T-helper 2 cell (primary cell): ENCODE measurements at places on chromosomes 11 and 22.

GRCh38 chr11:77353131-77353530 is 51.6 kb upstream of the GDPD4 start:
- DNase-seq, result no peak

- DNase-seq, result no peak
Measured at GRCh38 chr22:41681616-41682015, 7.1 kb downstream of the SNU13 start.

GRCh38 chr11:126288237-126288636 is 5.3 kb downstream of the TIRAP start:
- DNase-seq, result no peak

DNA sequence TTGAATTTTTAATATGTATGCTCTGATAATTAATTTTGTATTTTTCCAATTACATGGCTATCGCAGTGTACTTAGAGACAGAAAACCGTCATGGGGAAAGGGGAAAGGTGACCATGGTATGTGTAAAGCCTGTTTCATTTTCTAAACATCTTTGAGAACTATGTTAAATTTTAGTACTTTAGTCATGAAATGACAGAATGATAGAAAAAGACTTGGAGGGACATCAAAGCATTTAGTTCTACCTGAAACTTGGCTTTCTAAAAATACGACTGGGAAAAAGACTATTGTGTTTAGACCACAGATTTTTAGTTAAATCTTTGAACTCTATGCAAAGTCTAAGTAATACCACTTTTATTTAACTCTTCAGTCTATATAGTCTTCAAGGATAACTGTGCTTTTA is 54.1 kb downstream of the MAML2 start:
- DNase-seq, result no peak

GRCh38 chr11:17876827-17877226 is 136.0 kb downstream of the SERGEF start:
- DNase-seq, result no peak

DNA sequence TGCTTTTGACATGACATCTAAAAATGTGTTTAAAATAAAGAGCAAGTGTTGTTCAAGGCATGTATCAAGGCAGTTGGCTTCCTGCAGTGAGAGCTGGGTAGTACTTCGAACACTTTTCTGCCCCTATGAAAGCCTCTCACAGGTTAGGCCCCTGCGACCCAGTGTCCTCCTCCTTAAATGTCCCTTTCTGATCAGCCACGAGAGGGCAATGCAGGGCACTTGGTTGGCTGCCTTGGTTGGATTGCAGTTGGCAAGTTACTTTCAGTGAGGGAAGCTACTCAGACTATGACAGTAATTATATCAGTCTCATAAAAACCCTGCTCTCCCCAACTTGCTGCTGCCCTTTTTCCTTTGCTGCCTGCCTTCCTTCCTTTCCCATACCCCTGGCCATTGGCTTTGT is 743.8 kb downstream of the NTM start:
- no peak for DNase-seq

DNA sequence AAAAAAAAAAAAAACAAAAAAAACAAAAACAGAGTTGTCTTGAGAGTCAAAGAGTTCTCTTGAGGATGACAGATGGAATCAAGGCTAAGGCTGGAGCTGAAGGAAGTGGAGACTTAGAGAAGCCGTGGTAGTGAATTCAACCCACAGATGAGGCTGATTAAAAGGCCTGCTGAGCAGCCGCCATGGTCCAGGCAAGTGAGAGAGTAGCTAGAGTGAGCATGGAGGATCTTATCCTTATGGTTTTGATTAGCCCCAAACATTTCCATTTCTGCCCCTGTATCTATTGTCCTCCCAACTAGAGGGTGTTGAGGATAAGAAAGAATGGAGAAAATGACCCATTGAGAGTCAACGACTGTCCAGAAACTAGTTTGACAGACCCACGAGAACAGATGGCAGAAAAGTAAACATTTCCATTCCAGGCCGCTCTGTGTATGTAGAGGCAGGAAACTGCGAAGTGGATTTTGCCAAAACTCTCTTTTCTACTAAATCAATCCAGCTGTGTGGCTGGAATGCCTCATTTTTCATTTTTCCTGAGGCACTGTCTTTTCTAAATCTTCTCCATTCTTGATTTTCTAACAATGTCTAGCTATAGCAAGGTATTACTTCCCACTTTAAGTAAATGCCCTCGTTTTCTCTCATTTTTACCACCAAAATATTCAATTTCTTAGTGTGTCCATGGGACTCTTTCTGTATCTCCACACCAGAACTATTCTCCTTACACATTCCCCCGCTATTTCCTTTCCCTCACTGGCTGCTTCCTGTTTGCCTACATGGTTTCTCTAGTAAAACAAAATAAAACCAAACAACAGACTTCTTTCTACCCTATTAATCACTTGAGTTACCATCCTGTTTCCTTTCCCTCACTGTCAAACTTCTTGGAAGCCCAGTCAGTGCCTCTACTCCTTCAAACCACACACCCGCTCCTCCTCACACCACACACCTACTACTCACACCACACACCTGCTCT is 5.4 kb upstream of the MMP8 start:
- DNase-seq, result no peak

DNA sequence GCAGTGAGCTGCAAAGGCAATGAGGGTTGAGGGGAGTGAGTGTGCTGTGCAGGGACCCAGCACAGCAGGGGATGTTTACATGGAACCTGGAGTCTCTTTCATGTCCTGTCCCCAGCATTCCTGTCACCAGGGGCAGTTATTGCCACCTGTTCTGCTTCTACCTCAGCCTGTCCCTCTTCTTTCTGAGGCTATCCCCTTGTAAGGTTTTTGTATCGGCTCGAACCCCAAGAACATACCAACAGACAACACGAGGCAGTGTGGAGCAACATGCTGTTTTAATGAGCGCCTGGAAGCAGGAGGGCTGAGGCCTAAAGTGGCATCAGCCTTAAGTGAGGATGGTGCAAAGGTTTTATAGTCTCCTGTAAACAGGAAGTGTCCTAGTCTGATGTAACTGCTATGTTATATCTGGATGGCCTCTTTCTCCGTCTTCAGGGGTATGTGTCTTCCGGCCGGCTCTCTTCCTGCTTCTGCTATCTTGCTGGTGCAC is 3.9 kb downstream of the SCGB2A2 start:
- no peak for DNase-seq

- no peak for DNase-seq
Measured at GRCh38 chr22:31872209-31872608, 72.1 kb upstream of the YWHAH start.

DNA sequence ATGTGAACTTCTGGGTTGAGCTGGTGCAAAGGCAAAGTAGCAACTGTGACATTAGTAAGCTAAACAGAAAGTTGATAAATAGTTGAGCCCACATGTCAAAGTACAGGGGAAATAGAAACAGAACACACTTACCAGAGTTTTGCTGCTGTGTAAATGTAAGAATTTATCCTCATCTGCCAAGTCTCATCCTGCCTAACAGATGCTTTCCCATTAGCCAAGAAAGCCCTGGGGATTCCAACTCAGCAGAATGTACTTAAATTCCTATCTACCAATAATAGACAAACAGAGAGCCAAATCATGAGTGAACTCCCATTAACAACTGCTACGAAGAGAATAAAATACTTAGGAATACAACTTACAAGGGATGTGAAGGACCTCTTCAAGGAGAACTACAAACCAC is 7.3 kb upstream of the OR51A2 start:
- no peak for DNase-seq

DNA sequence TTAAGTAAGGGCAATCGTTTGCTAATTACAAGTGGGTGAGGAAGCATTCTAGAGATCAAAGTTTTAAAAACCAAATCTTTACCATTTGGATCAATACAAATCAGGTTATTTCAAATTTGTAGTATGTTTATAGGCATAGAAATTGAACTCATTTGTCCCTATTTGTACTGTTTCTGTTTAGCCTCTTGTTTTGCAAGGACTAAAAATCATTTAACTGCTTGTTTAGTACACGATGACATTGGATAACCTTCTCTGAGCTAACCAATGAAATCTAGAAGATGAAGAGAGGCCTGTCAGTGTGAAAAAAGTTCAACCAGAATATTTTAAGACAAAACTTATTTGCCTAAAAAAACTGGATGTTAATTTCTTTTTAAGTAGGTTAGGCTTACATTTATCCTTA is 40.0 kb downstream of the ZC3H12C start:
- DNase-seq, result no peak

GRCh38 chr11:79353706-79354105 is 87.1 kb downstream of the TENM4 start:
- no peak for DNase-seq

- no peak for DNase-seq
Measured at GRCh38 chr11:47852053-47852452, 3.9 kb upstream of the NUP160 start.

DNA sequence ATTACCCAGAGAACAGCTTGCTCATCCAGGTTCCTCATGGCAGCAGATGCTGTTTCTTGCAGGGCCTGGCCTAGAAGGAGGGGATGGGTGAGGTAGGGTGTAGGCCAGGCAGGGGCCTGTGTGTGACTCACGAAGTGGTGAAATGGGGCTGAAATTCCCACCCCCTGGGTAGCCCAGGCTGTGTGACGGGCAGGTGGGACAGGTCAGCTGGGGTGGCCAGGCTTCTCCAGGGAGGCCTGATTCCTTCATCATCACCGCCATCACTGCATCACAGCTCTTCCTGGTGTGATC is 83.2 kb downstream of the CACNA1I start:
- DNase-seq, result no peak

GRCh38 chr11:6608726-6609501 is 3.1 kb downstream of the TAF10 start:
- no peak for DNase-seq

GRCh38 chr11:5224538-5225479 is 2.1 kb downstream of the HBB start:
- DNase-seq, result no peak

DNA sequence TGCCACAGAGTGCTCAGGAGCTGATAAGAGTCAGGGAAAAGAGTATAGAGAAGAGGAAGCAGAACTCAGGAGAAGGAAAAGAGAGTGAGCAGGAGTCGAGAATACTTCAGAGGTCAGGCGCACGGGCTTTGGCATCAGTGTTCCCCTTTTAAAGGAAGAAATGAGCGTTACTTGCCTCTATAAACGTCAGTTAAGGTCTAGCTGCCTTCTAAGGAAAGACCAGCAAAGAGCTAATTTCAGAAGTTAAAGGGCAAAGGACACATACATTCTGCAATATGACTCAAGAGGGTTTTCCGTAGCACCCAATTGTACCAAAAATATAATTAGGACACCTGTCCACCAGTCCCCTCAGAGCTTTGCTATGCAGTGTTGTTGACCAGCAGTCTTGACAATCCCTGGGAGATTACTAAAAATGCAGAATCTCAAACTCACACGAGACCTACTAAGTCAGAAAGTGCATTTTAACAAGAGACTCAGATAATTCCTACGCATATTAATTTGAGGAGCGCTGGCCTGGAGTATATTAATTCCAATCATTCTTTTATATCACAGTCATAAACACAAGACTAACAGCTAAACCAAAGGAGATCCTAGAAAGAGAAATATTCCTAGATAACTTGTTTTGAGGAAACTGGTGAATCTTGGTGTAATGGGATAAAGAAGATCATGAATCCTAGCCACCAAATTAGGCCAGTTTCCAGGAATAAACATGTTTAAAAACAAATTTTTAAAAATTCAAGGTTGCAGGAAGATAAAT is 249.0 kb downstream of the CADM1 start:
- no peak for DNase-seq

GRCh38 chr11:78149646-78150045 is 10.2 kb upstream of the ALG8 start:
- DNase-seq, result peak; percentile 31

- DNase-seq, result no peak
Measured at GRCh38 chr11:45385844-45386243, 99.7 kb upstream of the SYT13 start.

DNA sequence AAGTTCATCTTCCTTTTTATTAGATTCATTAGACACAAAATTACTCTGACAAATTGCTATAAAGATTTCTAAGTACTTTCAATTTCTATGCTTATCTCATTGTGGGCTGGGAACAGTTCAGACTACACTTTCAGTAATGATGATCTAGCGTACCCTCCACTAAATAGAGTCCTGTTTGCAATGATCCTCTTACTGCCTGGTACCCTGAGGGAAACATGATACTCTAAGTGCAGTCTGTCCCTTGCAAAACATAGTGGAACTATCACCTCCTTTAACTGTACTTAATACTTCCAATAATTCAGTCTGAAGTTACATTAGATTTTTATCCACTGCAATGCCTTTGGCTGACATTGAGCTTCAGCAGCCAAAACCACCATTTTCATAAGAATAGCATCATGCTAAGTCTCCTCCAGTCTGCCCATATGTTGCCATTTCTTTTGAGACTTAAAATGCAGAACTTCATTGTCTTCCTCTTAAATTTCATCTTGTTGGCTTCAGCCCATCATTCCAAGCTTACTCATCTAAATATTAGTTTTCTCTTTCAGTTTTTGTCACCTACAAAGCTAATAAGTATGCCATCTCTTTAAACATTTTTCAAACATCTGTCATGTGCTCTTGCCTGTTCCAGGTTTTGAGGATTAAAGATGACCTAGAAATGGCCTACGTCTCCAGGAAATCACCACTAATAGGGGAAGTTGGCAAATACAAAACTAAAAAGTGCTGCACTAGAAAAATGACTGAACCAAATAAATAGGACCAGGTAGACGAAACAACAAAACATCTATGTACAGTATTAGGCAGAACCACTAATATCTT is 55.5 kb downstream of the PAK1 start:
- no peak for DNase-seq

DNA sequence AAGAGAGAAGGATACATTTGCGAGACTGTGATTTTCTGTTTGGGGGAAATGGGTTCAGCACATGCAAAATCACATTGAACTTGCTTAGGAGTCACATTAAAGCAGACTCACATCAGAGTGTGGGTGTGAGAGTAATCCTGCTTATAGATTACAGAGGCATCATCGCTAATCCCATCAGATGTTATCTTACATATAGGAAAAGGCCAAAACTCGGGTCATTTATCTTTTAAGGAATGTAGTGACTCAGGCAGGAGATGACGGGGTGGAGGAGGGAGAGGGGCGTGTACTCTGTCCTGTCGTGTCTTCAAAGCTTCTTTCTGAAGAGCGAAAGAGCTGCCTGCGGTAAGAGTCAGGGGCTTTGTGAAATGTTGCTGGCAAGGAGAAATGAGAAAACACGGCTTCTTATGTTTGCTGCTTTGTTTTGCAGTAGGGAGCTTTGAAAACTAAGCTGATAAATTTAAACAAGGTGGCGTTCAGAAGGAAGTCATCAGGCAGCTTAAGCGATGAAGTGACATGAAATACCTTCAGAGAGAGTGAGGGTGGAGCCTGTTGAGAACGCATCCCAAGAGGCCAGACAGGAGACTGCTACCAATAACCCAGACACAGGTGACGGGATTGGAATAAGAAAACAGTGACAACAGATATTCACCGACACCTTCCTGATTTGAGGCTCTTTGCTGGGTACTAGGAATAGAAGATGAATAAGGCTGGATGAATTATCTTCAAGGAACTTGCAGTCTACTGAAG is 2.2 kb upstream of the C11orf16 start:
- DNase-seq, result no peak

- no peak for DNase-seq
Measured at GRCh38 chr11:12120031-12121008, 9.9 kb downstream of the MICAL2 start.

GRCh38 chr11:110087812-110088534 is 5.2 kb upstream of the ZC3H12C start:
- no peak for DNase-seq
